ENCODE measurements at places on chromosomes 16 and 17.

- no peak for DNase-seq
Observed at GRCh38 chr17:32971171-32971570, 20.5 kb upstream of the SPACA3 start.

DNA sequence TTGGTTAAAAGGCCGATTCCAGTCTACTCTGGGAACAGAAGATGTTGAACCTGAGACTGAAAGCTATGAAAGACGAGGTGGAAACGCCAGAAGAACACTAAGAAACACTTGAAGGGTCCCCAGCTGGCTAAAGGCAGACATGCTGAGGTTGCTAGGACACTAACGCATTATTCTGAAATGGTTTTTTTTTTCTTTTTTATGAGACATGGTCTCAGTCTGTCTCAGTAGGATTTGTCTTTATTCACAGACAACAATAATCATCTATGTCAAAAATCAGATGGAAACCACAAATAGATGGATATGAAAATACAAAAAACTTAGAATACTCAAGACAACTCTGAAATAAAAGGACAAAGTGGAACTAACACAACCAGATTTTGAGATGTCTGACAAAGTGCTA is 35.0 kb upstream of the RASD1 start:
- DNase-seq: no peak

GRCh38 chr17:79829004-79829403 is 10.2 kb downstream of the CBX4 start:
- no peak for DNase-seq

- no peak for DNase-seq
Observed at GRCh38 chr16:85407-85782, 7.4 kb downstream of the MPG start.

- no peak for DNase-seq
Observed at GRCh38 chr17:29041571-29041970, 1.4 kb upstream of the PIPOX start.

DNA sequence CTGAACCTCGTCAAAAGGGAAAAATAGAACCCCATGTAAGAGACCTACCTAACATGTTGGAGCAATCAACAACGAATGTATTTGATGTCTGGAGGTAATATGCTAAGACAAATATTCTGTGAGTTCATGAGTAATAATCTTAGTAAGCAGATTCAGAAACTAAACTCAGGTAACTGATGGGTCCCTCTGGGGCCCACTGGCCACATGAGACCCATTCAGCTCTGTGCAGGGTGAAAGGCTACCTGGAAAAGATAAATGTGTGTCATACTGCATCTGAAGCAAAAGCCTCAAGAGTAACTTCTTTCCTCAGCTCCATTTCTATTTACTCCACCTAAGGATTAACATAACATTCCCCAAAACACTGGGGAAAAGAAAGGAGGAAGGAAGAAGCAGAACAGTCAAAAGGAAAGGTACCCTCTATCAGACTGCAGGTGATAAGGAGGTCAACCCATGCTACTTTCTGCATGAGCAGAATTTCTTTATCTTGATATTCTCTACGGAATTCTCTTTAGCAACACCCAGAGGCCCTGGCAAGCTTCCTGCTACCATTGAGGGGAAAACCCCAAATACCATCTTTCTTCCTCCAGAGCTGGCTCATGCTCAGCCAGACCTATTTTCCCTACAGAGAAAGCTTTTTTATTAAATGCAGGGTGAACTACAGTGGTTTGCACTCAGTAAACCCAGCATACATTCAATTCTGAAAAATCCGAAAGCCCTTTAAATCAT is 37.7 kb upstream of the ABCA6 start:
- no peak for DNase-seq

DNA sequence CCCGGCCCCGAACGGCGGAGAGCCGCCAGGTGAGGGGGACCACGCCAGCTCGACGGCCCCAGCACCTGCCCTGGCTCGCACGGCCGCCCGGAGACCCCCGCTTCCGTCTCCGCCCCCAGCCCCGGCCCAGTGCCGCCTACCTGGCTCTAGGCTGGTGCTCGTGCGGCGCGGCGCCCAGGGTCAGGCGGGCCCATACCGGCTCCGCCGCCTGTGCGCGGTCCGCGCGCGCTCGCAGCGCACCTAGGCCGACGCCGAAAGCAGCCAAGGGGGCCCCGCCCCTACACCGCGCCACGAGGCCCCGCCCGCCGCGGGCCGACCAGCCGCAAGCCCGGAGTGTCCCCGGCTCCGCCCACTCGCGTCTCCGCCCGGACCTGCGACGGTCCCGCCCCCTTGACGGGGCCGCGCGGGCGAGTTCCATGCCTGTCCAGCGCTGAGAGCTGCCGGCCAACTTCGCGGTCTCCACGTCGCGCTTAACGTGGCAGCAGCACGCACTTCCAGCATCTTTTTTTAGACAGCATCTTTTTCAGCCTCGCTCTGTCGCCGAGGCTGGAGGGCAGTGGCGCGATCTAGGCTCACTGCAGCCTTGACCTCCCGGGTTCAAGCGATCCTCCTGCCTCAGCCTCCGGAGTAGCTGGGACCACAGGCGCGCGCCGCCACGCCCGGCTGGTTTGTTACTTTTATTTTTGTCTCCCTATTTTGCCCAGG is at the start of gene SLC25A39:
Gene SLC25A39, minus strand, starts transcription at position 253 of the 705 bp plus-strand sequence. CDS start 1,261 bp downstream, outside the sequence.
- peak; percentile 84 for DNase-seq

DNA sequence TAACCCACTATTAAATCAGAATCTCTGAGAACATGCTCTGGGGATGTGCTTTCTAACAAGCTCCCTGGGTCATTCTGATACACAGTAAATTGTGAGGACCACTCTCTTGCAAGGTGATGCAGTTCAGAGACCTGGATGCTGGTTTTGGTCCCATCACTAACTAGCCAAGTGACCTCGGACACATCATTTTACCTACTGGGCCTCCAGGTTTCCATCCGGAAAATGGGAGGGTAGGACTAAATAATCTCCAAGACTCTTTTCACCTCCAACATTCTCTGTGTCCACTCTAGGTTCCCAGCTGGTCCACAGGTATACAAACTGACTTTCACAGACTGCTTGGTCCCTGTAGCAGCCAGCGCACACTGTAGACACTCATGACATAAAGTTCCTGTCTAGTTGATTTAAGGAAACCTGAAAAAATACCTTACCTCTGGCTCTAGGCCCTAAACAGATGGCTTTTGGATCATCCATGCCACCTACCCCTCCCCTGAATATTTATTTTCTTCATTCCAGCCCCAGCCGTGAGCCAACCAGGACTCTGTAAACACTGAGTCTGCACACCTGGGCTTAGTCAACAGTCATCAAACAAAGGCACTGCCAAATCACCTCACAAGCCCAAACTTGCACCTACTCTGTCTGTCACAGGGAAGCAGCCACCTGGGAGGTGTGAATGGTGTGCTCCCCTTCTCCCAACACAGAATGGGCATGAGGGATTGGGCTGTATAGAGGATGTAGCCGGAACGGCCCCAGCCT is 51.3 kb upstream of the MRPS23 start:
- no peak for DNase-seq

DNA sequence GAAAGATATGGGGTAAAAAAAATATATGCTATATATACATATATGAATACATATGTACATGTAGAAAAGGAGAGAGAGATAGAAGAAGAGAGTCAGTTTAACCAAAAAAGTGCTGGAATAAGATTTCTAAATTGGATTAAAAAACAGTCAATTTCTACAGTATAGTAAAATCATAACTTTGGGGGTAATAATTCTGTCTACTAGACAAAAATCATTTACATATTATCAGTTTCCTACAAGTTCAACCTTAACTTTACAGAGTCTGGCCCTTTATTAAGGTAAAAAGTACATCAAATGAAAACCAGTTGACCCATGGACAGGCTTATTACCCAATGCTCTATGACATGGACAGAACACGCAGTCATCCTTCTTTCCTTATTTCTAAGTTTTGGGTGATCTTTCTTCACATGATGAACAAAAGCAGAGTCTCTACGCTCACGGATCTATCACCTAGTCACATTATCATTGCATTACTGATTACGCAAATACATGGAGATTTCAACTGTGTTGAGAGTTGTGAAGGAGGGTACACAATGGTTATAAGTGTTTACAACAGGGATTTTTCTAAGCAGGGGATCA is 63.9 kb upstream of the SMIM36 start:
- DNase-seq: no peak

DNA sequence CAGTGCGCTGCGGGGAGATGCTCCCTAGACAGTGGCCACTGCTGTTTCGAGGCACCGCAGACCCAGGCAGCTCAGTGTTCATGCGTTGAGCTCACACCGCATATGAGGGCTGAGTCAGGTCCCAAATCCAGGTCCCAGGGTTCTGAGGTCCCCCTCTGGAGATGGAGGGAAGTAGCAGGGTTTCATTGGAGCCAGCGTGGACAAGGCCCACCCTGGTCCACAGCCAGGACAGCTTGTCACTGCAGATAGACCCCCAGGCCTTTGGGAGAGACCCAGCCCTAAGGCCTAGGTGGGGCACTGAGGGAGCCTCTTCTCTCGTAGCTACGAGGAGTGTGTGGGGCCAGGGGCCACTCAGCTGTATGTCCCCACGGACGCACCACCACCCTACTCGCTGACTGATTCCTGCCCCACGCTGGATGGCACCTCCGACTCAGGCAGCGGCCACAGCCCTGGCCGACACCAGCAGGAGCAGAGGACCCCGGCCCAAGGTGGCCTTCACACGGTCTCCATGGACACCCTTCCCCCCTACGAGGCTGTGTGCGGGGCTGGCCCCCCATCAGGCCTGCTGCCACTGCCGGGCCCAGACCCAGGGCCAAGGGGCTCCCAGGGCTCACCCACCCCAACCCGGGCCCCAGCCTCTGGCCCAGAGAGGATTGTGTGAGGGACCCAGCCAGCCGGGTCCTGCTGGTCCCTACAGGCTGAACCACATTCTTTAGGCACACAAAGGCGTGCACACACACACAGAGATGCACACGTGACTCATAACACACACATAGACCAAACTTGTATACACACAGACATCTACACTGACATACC is 53.4 kb downstream of the BEAN1 start:
- DNase-seq: no peak

GRCh38 chr16:19926449-19927390 is 42.1 kb upstream of the GPRC5B start:
- DNase-seq: no peak

- DNase-seq: no peak
Observed at GRCh38 chr17:82592289-82592766, 55.9 kb downstream of the WDR45B start.

GRCh38 chr16:87138316-87138715 is 178.9 kb downstream of the C16orf95 start:
- DNase-seq: no peak

DNA sequence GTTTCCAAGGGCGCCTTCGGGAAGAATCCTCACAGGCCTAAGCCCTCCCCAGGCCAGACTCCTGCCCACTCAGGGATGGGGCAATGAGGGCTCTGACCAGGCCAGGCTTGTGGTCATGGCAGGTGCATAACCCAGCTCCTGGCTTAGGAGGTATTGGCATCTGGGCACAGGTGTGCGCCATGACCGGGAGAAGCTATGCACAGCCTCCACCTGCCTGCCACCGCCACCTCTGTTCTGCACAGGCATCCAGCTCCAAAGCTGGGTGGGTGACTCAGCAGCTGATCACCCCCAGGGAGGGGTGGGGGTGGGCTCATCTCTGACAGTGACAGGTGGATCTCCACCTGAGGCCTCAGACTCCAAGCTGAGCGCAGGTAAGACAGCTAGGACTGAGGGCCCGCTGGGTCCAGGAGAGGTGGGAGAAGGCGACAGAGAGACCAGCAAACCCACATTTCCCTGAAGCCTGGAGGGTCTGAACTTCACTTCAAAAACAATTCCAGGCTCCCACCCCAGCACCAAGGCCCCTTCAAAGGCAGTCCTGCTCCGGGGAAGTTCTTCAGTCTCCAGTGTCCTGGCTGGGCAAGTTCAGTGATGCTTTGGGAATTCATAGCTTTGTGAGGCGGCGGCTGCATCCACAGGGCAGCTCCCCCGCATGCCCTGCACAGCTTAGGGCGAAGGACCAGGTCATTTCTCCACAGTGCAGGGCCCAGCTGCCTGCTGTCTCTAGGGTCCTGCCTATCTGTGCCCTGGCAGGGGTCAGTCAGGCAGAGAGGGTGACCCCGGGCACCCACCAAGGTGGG is 121.6 kb upstream of the SMURF2 start:
- no peak for DNase-seq

- no peak for DNase-seq
Observed at GRCh38 chr16:9568261-9568660, 476.8 kb downstream of the HAPSTR1 start.

DNA sequence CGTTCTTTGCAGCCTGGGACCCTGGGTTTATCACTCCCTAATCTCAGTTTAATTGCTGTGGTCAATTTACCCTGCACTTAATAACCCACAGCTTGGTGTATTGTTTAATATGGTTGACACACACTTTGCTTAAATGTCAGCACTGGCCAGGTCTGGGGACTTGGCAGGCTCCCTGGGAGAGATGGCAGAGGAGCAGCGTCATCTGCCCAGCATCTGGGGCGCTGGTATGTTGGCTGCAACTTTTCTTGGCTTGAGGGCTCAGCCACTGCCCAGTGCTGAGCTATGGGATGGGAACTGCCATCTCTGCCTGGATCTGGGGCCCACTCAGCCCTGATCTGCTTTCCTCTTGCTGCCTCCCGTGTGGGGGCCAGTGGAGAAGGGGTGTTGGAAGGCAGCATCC is 115.7 kb upstream of the IRX3 start:
- DNase-seq: no peak

GRCh38 chr16:46918905-46919792 is 35.0 kb downstream of the GPT2 start:
- no peak for DNase-seq

DNA sequence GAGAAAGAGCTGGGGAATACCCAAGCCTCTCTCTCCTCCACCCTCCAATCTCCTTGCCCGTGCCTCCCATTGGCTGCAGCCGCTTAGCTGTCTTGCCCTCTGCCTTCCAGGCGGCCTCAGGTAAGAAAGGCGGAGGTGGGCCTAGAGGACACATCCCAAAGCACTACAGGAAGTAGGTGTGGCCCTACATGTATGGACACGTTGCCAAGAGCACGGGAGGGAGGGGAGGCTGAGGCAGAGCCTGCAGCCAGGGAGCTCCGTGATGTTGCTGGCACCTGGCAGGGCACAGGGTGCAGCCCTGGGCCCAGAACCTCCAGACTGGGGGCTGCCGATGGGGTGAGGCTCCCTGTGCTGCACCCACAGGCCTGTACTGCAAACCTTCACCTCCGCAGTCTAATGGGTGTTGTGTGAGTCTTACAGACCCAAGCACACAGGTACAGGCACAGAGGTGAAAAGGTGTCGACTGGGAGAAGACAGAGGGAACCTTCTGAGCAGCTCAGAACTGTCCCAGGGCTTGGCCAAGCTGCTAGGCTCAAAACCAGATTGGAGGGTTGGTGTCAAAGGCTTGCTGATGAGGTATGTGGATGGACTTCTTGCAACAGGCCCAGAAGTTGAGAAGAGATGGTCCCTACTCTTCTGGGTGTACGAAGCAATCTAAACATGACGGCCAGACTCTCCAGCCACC is 23.5 kb upstream of the FOXK2 start:
- no peak for DNase-seq

DNA sequence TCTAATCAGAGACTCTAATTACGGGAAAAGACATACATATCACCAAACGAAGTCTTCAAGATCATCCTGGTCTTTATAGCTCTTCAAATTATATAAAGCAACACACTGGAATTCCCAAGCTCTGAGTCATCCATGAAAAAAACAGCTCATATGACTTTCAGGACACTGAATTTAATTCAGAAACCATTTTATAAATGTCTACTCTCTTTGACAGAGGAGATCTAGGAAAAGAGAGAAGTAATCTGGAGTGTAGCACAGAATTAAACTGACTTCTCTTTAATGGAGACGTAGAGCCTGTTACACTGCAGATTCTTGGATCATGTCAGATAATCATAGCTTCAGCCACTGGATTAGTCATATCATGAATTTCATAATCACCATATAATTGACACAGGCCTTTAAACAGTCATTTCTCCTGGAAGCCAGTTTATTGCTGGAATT is 86.8 kb upstream of the WSB1 start:
- DNase-seq: no peak

All from stimulated activated CD8-positive, alpha-beta memory T cell treated with anti-CD3 and anti-CD28 coated beads, Interleukin-7, amount 100 ng/mL, for 4 hours (primary cell).